ENCODE measurements at places on chromosomes 3 and 15.

GRCh38 chr15:88792342-88793282, 10.6 kb upstream of the ACAN start:
- no peak for DNase-seq

GRCh38 chr15:70560617-70561328, 202.6 kb downstream of the UACA start:
- no peak for DNase-seq

DNA sequence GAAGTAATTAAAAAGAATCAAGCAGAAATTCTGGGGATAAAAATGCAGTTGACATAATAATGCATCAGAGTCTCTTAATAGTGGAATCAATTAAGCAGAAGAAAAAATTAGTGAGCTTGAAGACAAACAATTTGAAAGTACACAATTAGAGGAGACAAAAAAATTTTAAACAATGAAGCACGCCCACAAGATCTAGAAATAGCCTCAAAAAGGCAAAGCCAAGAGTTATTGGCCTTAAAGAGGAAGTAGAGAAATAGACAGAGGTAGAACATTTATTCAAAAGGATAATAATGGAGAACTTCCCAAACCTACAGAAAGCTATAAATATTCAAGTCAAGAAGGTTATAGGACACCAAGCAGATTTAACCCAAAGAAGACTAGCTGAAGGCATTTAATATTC, 113.3 kb downstream of the TBC1D2B start:
- DNase-seq = no peak

DNA sequence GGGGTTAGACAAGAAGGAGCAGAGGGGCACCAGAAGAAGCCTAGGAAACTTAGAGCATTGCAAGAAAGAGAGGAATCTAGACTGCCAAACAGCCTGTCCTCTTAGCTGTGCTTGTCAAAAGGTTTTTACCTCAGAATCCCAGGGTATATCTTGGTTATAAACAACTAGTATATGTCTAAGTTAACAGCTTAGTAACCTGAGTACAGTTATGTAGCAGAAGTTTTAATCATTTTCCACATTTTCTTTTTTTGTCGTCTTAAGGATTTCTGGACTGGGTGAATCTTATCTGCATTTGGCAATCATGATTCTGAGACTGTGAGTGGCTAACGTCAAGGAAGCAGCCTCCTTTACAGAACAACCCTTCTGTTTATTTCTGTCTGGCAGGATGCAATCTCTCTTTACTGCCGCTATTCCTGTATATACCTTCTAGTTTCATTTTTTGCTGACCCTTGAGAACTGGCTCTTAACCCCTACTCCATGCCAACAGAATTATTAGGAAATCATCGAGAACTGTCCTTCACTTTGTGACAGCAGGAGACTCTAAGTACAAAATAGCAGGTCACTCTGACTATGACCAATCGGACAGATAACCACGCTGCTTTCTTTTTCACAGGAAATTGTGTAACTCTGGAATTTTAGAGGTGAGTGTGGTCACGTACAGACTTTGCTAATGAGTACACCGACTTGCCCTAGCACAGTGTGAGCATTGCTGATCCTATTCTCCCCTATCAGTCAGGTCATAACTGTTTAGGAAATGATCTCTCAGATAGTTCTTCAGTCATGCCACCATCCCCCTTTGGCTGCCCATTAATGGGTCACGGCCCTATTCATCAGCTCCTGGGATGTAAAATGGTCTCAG, 3.3 kb upstream of the CP start:
- no peak for DNase-seq

DNA sequence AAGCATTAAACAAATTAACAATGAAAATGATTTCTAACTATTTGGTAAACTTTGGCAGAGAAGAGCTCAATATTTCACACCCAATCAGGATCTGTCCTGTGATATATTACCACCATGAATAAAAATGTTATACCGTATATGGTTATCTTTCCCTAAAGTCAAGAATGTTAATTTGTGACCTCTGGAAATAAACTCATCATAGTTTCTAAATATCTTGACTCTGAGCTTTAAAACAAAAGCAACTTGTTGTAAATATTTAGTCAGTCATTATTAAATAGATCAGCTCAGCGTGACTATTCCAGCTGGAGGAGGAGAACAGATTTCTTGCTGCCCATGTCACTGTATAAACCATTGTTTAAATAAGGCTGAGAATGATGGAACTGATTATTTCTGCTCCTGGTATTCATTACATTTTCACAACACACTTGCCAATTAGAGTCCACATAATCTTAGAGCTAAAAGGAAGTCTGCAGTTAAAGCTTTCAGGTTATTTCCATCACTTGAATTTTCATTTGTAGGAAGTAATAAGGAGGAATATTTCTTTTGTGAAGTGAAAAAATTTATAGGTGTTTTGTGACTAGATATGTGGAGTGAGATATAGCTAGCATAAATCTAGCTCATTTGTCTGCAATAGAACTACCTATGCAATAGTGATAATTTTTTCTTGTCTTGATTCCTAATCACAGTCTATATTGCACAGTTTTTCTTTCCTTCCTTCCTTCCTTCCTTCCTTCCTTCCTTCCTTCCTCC, 106.5 kb upstream of the P2RY1 start:
- no peak for DNase-seq

- no peak for DNase-seq
These were observed 40.6 kb downstream of the GOLGA8S start for GRCh38 chr15:23395030-23395692.

DNA sequence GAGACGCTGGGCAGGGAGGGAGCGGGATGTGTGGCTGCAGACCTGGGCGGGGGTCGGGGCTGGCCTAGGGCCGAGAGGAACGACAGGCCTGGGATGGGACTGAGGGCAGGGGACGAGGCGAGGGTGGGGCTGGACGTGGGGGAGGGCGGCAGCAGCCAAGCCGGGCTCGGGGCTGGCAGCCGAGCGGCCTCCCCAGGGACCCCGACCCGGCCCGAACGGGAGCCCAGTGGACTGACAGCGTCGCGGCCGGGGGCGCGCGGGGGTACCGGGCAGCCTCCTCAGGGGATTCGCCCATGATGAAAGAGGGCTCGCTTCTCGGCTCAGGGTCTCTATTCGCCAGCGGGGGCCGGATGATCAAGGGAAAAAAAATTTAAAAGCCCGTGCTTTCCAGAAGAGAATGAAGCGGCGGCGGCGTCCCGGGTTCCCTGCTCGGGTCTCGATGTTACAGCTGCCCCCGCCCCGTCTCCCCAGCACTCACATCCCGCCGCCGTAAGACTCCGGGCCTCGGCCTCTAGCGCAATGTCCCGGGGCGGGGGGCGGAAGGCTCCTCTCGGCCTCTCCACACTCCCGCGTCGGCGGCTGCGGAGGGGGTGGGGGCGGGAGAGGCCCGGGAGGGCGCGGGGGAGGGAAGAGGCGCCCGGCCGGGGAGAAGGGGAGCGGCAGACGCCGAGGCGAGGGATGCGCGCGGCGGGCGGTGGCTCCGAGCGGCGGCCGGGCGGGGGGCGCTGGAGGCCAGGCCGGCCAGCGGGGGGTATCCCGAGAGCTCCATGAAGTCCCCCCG, 4.3 kb downstream of the PTH1R start:
- DNase-seq = no peak

DNA sequence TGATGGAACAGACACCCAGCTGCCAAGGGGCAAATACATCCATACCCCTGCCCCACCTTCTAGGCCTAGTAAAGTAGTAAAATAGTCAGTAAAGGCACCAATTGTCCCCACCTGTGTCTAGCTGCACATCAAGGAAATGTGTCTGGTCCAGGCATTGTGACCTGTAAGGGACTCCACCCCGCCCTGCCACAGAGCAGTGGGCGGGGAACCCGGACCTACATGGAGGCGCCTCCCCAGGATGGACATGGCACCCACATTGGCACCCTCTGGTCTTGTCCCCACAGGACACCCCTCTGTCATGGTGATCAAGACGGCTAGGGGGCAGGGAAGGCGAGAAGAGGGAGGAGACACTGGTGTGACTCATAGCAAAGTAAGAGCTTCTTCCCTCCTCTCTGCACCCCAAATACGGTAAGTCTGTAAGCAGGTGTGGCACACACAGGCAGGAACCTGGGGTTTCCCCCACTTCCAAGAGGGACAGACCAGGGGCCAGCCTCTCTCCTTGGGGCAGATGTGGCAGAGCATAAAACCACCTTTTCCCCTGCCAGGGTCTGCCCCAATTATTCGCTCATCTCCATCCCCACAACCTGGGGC, 13.5 kb upstream of the LINGO1 start:
- no peak for DNase-seq

- no peak for DNase-seq
These were observed 656.3 kb downstream of the RBMS3 start for GRCh38 chr3:29937185-29937584.

DNA sequence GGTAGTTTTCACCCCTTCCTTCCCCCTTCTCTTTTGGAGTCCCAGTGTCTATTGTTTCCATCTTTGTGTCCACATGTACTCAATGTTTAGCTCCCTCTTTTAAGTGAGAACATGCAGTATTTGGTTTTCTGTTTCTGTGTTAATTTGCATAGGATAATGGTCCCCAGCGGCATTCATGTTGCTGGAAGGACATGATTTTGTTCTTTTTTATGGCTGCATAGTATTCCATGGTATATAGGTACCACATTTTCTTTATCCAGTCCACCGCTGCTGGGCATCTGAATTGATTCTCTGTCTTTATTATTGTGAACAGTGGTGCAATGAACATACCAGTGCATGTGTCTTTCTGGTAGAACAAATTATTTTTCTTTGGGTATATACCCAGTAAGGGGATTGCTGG, 7.7 kb upstream of the HDGFL3 start:
- no peak for DNase-seq

DNA sequence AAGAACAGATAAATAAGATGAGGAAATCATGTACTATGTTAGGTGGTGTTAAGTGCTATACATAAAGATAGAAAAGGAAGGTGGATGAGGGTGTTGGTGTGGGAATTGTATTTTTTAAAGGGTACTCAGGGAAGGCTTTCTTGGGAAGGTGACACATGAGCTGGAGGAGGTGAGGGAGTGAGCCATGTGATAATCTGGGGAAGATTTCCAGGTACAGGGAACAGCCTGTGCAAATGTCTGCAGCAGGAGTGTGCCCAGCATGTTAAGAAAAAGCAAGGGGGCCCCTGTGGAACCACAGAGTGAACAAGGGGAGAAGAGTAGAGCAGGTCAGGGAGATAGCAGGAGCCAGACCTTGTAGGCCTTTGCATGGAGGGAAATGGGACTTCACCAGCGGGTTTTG, 175.6 kb downstream of the SSR3 start:
- DNase-seq = no peak

DNA sequence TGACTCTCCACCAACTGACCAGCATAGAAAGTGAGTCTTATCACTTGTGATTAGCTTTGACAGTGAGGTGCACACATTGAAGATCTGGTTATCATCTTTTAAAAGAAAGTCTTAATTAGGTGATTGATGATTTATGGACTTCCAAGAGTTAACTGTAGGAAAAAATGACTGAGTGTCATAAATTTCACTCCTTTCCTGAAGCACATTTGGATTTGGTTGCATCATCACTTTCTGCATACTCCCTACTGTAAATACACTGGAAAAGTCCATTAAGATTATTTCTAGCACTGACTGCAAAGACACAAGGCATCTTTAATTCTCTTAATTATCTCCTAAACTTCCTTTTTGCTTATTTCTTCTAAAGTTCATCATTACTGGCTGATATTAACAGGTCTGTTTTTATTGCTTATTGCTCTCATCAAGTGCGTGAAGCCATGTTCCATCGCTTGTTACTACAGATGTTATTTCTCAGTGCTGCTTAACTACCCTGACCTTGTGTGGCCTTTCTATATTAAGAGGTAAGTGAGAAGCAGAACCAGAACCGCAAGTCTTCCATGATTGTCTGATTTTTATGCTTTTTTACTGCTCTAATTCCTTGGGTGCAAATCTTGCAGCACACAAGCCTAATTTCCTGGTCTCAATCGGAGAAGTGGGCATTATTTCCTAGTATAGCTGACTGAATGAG, 153.2 kb downstream of the MEIS2 start:
- no peak for DNase-seq
